ENCODE measurements at places on chromosomes 13 and 19. TPM values are rescaled to one million over a fixed set of nuclear protein-coding genes. Genes with fewer than 3 reads are reported as not detected.

The GNA15 gene
- not detected for total RNA-seq

The ARHGAP35 gene
- 27.5 TPM for total RNA-seq

The RETN gene
- total RNA-seq, result not detected

The ZNF792 gene
- total RNA-seq, result 2.6 TPM

The ZNF540 gene
- 0.16 TPM for total RNA-seq

The MEDAG gene
- total RNA-seq, result 2.3 TPM

The KIR2DL1 gene
- not detected for total RNA-seq

The HOOK2 gene
- 7.3 TPM for total RNA-seq

The PLVAP gene
- 2.0 TPM for total RNA-seq

The APOC4 gene
- total RNA-seq, result not detected

The CYP2A7 gene
- not detected for total RNA-seq

The BST2 gene
- total RNA-seq, result 12.2 TPM

The CGB5 gene
- total RNA-seq, result 2.1 TPM

The PALM3 gene
- under 0.01 TPM for total RNA-seq

The SLC5A5 gene
- not detected for total RNA-seq

The ZDHHC20 gene
- total RNA-seq, result 38.6 TPM

The CASP14 gene
- not detected for total RNA-seq

The GPR183 gene
- total RNA-seq, result 0.13 TPM

The PTGIR gene
- total RNA-seq, result not detected

The EFNA2 gene
- total RNA-seq, result 0.65 TPM

The ACER1 gene
- not detected for total RNA-seq
